ENCODE measurements at places on chromosomes 6 and 20.

- no peak for DNase-seq
These were observed 978 bp downstream of the AURKA start for GRCh38 chr20:56391037-56391436.

- DNase-seq, result peak; percentile 71
These were observed 43.0 kb upstream of the PTGIS start for GRCh38 chr20:49610691-49611538.

DNA sequence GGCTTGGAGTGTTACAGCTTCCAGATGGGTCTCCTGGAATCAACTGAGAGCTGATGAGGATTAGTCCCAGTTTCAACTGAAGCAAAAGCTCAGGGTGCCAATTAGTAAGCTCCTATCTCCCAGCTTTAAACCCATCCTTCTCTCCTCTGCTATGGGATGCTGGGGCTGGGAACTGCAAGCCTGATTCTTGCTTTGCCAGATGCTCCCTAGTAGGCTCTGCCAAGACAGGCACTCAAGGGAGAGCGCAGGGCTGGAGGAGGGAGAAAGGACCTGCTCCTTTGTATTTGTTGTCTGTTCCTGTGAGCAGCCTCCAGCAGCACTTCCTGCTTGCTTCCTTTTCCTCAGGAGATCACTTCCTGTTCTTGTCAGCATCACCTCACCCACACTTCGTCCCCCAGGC, 309.7 kb downstream of the KIF16B start:
- no peak for DNase-seq

- no peak for DNase-seq
These were observed 111.6 kb downstream of the BFSP1 start for GRCh38 chr20:17419479-17420041.

DNA sequence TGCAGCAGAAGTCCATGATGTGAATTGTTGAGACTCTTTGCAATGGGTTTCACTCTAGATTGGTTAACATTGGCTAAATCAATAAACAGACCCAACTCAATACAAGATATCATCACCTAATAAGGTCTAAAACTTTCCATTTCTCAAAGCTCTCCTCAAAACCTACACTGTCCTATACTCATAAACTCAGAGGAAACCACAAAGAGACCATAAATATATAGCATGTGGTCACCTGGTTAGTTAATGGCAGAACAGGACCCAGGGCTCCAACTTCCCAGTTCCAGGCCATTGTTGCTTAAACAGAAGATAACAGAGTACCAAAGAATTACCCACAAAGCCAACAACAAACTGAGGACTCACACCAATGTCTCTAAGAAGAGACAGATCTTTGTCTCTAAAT, 12.0 kb downstream of the RTN4IP1 start:
- no peak for DNase-seq

DNA sequence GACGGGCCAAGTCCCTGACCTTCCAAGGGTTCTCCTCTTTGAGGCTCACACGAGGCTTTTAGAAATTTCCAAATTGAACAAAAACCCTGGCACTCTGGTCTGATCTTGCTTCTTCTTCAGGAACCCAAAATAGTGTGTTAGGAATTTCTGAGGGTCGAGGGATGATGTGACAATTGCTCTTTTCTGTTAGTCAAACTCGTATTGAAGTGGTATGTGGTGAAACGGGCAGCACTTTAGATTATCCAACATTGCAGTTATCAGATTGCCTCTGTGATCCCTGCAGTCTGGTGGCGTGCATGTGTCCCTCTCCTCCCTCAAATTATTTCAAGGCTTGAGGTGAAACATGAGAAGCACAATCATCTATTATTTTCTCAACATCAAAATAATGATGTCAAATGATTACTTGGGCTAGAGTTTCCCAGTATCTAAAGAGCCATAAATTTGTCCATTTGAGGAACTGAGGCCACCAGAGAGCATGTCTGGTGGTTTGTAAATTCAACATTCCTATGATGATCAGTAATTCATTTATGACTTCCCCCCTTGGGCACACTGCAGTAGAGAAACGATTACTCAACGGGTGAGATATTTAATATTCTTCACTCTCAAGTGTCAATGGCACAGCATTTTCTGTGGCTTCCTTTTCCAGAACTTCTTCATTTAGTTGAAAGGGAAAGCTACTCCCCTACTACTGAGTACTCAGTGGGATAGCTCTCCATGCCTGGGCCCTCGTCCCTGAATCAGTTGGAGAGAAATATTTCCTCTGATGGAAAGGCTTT, 308.6 kb upstream of the MAP3K7 start:
- no peak for DNase-seq

GRCh38 chr6:112563368-112563767, 216.2 kb downstream of the RFPL4B start:
- no peak for DNase-seq

DNA sequence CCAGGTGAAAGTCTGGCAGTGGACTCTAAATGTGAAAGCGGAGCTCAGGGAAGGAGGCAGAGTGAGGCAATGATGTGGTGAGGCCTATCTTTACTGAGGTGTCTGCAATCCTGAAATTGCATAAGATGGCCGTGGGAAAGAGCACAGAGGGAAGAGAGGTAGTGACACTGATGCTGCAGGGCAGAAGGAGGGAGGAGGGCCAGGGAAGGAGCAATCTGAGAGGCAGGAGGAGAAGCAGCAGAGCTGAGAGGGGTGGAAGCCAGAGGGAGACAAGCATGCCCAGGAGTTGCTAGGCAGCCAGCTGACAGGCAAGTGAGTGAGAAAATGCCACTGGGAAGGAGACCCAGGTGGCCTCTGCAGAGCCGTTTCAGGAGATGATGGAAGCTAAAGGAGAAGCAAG, 97.4 kb upstream of the CNR1 start:
- DNase-seq, result no peak

GRCh38 chr6:133298335-133298734, 57.2 kb downstream of the EYA4 start:
- DNase-seq, result no peak

DNA sequence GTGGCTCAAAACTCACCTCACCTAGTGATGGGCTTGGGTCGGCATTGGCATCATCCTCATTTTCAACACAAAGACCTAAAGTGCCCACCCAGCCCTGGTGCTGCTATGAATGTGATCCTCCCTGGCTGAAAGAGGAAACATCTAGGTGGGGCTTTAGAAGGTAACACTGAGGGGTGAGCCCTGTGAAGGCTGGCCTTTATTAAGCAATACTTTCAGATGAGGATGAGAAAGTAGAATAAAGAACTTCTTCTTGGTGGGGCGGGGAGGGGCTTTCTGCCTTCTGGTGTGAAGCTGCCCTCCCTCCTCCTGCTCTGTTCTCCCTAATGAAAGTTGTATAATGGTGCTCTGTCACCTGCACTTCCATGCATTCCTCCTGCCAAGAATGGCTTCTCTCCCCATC, 133.0 kb upstream of the TRAF3IP2 start:
- DNase-seq, result no peak

DNA sequence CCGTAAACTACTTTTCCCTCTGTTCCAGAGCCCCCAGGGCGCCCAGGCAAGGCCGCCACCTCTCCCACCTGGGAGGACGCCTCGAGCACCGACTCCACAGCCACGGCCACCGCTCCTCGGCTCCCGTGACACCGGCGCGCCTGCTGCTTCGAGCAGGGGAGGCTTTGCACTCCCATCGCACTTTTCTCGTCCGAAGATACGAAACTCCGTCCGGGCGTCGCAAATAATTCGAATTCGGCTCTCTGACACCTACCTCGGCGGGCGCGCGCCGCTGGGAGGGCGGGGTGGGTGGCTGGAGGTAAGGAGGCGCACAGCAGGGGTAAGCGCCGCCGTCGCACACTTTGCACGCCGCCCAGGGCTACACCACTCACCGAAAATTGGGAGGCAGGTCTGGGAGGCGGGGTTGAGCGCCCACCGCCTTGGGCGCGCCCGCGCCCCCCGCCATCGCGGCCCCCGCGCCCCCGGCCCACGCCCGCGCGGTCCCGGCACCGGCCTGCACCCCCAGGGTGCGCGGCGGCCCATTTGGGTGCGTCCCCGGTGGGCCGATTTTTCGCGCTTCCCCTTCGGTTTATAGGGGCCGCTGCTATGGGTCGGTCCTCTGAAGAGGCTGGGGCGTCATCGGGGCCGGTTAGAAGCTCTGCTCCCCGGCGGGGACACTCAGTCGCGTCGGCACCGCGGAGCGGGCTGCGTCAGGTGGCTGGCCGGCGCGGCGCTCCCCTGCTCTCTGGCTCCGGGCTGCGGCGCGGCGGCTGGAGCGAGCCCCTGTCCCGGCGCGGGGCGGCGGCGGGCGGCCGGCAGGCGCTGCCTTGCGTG, 36.2 kb downstream of the GNAS start:
- DNase-seq, result peak; percentile 81

DNA sequence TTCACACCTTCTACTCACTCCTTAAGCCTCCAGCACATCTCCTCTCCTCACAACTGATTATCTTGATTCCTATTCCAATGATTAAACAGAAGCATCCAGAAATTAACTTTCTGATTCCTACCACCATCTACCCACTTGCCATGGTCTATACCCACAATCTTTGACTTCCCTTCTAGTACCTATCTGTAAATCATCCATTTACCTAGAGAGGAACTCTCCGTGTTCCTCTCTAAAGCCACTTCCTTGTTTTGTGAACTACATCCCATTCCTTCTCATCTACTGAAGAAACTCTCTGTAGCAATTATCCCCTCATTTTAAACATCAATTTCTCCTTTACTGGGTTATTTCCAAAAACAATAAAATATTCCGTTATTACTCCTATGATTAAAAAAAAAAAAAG, 167.3 kb downstream of the ARHGAP18 start:
- no peak for DNase-seq

- no peak for DNase-seq
These were observed 16.2 kb downstream of the METTL24 start for GRCh38 chr6:110341663-110342596.

DNA sequence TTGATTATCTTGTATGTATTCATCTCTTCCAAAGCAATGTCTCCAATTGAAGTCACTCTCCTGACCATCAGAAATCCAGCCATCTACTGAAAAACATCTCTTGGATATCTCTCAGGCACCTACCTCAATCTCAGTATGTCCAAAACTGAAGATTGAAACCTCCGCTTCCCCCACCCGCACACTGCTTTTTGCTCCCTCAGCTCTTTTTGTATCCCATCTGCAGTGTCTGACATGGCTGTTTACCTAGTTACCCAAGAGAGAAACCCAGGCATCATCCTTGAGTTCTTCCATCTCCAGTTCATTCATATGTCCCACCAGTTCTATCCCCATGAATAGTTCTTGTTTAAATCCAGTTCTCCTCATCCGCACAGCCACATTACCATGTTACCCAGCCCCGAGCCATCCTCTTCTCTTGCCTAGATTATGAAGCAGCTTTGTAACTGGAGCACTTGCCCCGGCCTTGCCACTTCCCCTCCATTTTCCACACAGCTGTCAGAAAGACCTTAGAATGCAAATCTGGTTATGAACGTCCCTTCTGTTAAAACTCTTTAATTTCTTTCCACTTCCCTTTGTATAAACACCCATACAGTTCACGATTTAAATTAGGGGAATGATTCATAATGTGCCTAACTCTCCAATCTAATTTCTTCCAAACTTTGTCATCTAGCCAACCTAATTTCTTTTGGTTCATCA, 40.5 kb upstream of the GCLC start:
- DNase-seq, result no peak

DNA sequence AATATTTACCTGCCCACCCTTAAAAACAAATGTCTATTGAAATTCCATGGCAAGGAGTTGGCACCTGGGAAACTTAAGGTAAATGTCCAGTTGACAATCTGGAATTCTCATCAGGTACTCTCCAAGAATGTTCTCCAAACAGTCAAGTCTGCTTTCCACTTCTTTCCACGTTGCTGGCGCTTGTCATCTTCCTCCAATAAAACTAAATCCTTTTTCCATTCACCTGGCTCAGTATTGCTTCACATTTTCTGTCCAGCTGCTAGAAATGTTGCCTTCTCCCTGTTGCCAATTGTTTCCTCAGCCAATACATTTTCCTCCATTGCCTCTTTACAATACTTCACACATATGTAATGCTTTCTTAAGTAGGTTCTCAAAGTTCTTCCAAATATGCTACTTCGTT, 1288.1 kb upstream of the MAP3K7 start:
- DNase-seq, result no peak

DNA sequence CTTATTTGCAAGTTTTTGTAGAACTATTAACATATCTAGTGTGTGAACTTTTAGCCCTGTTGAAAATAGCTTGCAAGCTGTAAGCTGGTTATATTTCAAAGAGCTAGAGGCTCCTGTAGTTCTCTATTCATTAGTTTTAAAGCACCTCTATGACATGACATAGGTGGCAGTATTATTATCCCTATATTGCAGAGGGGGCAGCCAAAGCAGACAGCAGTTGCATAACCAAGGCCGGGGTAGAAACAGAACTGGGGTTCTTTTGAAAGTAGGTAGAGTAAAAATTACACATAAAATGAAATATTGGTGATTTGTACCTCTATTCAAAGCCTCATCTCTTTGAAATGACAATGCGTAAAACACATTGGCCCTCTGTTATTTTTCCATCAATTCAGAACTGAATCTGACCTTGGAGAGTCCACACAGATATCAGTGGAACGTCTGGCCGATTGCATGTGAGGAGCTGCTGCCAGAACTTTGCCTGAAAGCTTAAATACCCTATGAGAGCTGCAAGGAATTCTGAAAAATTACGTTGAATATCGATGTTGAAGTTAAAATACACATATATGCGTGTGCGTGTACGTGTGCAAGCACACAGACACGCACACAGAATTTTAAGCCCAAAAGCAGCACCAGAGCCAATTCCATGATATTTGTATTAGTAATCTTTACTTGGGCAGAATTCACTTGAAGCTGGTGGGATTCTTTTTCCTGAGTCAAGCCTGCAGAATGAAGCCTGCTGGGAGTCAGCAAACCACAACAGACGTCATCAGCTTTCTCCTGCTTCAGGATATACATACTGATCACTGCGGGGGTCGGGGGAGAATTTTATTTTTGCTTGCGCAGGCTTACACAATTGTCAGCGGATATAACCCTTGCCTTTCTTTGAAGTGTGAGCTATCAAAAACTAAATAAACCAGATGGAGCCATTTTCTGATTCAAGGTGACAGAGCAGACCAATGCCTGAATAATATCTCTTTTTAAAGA, 163.2 kb downstream of the PDE7B start:
- no peak for DNase-seq

GRCh38 chr6:170407200-170407599, 100.6 kb downstream of the FAM120B start:
- DNase-seq, result no peak

DNA sequence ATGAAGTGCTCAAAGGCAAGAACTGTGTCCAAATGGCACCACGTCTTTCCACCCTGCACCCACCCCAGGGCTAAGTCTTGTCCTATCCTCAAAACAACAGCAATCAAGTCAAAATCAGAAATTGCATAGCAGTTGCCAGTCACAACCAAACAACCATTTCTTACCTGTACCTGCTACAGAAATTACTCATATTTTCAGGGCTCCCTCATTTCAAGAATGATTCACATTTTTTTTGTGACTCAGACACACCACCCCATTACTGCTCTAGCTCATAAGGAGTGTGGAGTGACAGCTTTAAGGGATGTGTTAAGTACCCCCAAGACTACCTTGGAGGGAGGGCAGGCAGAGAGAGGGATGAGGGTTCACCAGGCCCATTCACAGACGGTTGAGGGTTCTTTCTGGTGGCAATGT, 111.7 kb downstream of the TRERF1 start:
- no peak for DNase-seq
